ENCODE measurements at places on chromosomes 3 and 15.

- DNase-seq, result no peak
Measured at GRCh38 chr3:53137221-53137620, 7.0 kb upstream of the RFT1 start.

- DNase-seq, result no peak
Measured at GRCh38 chr3:65077124-65077523, 389.3 kb upstream of the ADAMTS9 start.

- no peak for DNase-seq
Measured at GRCh38 chr3:134638385-134639030, 12.3 kb downstream of the KY start.

GRCh38 chr3:85476891-85477495 is 518.2 kb downstream of the CADM2 start:
- DNase-seq, result no peak

DNA sequence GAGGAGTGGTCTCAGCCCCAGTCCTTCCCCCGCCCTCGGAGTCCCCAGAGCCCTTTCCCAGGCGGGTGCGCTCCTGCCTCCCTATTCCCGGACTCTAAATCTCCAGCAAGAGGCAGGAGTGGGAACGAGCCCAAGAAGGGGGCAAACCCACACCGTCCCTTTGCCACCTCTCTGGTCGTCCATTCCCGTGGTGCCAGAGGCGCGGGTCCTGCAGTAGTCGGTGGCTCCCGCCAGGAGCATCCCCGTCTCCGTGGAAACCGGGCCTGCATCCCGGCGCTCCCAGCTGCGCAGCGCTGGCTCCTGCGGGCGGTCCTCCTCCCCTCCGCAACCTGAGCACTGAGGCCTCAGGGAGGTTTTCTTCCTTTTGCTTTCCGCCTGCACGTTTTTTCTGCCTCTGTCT is 44.8 kb downstream of the LHFPL4 start:
- no peak for DNase-seq

GRCh38 chr3:61938878-61939549 is 377.6 kb downstream of the PTPRG start:
- DNase-seq, result no peak

DNA sequence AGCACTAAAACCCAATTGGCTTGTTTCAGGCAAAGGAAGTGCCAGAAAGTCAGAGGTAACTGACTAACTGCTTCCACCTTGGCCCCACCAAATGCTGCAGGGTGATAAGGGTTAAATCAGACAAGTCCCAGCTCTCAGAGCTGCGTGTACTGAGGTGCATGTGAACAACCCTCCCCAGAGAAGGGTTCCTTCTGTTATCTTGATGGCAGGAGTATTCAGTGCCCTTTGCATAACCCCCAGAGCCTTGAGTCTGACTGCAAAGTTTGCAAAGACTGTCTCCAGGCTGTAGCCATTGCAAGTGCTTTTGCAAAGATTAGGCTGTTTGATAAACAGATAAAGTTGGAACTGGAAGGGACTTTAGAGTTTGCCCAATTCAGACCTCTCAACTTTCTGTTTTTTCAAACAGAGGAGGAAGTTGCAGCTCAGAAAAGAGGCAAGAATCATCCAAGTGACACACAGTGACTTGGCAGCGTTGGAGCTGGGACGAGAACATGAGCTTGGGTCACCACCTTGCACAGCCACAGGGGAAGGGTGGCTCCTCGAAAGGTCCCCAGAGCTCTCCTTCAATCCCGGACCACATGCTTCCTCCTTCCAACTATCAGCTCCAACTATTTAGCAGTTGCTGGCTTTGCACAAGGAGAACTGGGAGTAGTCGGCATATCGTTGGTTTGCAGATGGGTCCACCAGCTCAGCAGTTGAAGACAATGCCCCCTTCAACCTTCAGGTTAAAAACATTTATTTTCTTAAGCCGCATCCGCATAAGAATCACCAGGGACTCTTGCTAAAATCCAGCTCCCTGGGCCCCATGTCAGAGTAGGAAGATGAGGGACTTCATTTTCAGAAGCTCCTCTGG is 224.8 kb upstream of the HES1 start:
- DNase-seq, result no peak

DNA sequence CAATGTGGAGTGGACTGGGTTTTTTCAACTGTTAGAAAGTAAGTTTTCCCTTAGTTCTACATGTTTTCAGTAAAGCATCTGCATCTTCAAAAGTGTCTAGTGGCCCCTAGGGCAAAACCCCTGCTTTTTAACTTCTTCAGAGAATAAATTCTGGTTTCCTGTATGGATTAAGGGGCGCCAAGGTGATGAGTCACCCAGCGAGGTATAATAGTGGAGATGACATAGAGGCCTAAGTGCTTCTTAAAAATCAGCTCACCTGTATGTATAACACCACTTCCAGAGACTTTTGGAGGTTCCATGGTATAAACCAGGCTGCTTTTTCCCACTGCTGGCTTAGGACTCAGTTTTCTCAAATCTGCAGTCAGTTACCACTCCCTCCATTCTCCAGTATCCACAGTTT is 68.9 kb downstream of the SYN2 start:
- no peak for DNase-seq

DNA sequence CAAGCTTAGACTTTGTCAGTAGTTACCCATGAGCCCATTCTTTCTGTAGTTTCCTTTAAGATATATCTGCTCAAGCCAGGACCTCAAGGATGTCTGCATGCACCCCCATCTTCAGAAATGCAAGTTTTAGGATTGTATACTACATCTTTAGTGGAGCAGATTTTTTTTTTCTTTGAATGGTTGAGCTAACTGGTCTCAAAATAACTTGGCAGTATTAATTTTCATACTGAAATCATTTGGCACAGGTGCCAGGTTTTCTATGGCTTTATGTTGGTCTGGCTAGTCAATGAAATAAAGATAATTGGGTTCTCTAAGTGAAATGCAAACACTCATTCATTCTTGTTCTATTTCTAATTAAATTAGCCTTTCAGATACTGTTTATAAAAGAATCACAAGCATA is 108.9 kb downstream of the ATG7 start:
- DNase-seq, result no peak

- DNase-seq, result no peak
Measured at GRCh38 chr3:50588759-50589433, 19.6 kb downstream of the HEMK1 start.

Measured in GM12891 (cell line).